ENCODE measurements at places on chromosomes 12 and 14.

GRCh38 chr14:71248194-71248593 is 340.9 kb downstream of the PCNX1 start:
- no peak for DNase-seq

- DNase-seq, result no peak
Measured at GRCh38 chr14:74667758-74668157, 45.1 kb downstream of the AREL1 start.

DNA sequence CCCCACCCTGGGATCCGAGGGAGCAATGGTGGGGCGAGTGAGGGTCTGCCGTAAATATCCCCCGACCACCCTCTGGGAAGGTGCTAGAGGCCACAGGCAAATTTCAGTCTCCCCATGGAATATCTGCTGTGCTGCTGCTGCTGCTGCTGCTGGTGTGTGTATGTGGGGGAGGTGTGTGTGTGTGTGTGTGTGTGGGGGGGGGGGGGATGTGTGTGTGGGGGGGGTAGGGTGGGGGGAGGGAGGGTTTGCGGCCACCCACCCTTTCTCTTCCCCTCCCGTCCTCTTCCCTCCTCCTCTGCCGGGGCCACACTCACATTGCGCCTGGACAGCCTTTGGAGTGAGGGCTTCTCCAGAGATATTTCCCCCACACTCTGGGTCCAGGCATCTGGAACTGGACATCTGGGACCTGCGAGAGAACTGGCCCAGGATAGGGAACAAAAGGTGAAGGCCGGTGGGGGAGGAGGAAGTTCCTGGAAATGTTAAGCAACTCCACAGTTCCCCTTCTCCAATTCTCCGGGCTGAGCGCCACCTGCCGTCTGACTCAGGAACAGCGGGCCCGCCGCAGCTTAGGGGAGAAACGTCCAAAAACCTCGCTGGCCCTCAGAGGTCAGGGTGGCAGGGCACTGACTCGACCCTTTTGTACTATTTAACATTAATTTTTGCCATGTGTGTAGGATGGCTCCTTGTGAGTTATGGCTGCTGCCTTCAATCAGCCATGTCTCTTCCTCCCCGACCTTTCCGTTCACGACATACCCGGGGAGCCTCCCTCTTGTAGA is at the start of gene C1RL:
TSS of gene C1RL (minus strand) at position 419 of the 776 bp plus-strand sequence. CDS start at position 385, 34 bp downstream.
- DNase-seq, result peak; percentile 61

GRCh38 chr12:51234530-51234929 is 4.1 kb upstream of the DAZAP2 start:
- DNase-seq, result no peak

DNA sequence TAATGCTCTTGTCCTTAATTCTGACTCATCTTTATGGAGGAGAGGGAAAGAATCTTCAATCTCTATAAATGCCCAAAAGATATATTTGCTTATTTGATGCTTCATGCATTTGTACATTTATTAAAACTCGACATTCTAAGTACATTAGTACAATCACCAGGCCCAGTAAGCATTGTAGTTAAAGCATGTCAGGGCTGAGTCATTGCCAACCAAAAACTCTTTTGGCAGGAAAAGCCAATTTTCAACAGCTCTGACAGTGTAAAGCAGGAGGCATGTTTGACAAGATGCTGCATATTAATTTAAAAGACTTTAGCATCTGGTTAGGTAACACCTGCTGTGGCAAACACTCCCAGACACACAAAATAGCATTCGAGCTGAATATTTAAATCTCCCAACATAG is 290.9 kb downstream of the PPFIA2 start:
- DNase-seq, result no peak

GRCh38 chr14:105843444-105844046 is 317.2 kb downstream of the TMEM121 start:
- DNase-seq, result no peak

GRCh38 chr12:27998658-27999057 is 26.1 kb upstream of the PTHLH start:
- DNase-seq, result no peak

DNA sequence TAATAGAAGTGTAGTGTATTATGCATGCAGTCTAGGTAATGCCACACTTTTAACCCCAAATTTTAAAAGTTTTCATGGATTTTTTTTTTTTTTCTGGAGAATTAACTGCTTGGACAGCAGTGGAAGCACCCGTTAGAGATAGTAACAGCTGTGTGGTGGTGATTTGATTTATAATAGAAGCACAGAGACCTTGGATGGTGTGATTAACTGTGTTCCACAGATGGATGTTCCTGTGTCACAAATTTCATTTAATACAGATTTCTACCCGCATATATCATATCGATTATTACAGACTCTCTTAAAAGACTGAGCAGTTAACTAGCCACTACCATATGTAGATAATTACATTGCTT is 47.0 kb downstream of the IFT81 start:
- DNase-seq, result no peak

DNA sequence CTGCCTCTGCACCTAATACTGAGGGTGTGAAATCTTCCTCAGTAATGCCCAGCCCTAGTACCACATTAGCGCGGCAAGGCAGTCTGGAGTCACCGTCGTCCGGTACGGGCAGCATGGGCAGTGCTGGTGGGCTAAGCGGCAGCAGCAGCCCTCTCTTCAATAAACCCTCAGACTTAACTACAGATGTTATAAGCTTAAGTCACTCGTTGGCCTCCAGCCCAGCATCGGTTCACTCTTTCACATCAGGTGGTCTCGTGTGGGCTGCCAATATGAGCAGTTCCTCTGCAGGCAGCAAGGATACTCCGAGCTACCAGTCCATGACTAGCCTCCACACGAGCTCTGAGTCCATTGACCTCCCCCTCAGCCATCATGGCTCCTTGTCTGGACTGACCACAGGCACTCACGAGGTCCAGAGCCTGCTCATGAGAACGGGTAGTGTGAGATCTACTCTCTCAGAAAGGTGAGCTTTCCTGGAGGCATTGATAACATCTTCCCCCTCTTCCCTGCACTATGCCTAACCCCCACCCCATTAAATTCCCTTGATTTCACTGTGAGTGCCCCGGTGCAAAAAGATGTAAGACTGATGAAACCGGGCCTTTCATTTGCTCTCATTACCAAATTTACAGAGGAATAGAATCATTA is 291.4 kb downstream of the NAV3 start:
- DNase-seq, result no peak

- DNase-seq, result no peak
Measured at GRCh38 chr12:128905003-128905544, 51.8 kb downstream of the GLT1D1 start.

- DNase-seq, result no peak
Measured at GRCh38 chr12:32603858-32604257, 75.2 kb upstream of the DNM1L start.

- DNase-seq, result no peak
Measured at GRCh38 chr12:89181271-89181920, 170.9 kb downstream of the DUSP6 start.

DNA sequence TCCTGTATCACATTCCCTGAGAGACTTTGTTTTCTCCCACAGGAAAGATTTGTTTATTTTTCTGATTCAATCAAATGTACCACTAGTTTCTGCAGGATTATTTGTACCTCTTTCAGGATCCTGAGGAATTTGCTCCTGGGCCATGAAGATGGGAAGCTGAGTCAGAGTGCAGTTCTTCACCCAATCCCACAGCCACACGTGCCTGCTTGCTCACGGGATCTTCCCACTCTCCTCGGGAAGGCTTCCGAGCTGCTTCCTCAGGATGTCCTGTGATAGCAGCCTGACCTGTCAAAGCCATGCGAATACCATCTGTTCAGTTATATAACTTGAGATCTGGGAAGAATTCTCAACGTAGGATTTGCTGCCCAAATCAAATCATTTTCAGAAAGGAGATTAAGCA is 41.8 kb upstream of the HIF1A start:
- DNase-seq, result no peak

GRCh38 chr14:34067587-34067986 is 116.7 kb upstream of the EGLN3 start:
- no peak for DNase-seq

GRCh38 chr14:95510804-95511203 is 5.6 kb downstream of the SYNE3 start:
- DNase-seq, result no peak

- no peak for DNase-seq
Measured at GRCh38 chr12:86293682-86294240, 37.6 kb upstream of the MGAT4C start.

DNA sequence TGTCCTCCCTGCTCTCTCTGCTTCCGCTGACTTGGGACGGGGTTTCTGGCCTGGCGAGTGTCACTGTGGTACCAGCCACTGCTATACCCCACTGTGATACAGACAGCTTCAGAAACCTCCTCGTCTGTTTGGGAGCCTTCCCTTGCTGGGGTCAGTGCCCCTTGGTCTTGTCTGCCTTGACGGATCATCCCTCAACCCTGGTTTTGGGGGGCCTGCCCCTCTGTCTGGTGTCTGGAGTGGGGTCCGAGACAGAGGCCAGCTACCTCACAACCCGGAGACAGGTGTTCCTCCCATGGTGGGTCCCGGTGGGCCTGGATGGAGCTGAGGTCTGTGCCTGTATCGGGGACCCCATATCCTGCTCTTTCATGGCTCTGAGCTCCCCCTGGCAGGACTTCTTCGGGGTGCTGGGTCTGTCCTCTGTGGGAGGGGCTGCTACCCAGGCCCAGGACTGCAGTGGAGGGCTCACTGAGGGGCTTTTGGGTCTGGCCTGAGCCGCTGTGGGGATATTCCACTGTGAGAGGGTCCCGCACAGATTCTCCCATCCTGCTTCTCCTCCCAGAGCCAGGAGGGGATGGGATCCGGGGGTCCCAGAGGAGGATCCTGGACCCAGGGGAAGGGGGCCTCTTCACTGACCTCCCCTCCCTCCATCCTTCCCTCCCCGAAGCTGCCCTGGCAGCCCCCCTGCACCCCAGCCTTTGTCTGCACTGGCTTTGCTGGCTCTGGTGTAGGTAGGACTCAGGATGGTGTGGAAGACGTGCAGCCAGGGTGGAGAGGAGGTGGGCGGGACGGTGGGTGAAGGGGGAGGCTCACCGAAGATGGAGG is 365.5 kb downstream of the TMEM121 start:
- no peak for DNase-seq

- DNase-seq, result no peak
Measured at GRCh38 chr14:83255015-83255726, 1721.5 kb upstream of the SEL1L start.

GRCh38 chr12:58934528-58934927 is 14.2 kb upstream of the LRIG3 start:
- no peak for DNase-seq

- DNase-seq, result no peak
Measured at GRCh38 chr12:108194585-108194984, 65.5 kb downstream of the WSCD2 start.
